Astrocyte (in vitro differentiated cells and primary cell): ENCODE measurements at places on chromosomes 7 and 10. TPM values are rescaled to one million over a fixed set of nuclear protein-coding genes. Genes with fewer than 3 reads are reported as not detected.

The VPS37D gene
- 2.9 and 3.6 TPM in 2 replicates for total RNA-seq

The GHRHR gene
- total RNA-seq: not detected in 2 replicates

GRCh38 chr7:91557789-91558404 is 293.7 kb downstream of the FZD1 start:
- peak; percentile 97 for DNase-seq

- DNase-seq: peak; percentile 60
These were observed 11.3 kb downstream of the CPA2 start for GRCh38 chr7:130277763-130278643.

GRCh38 chr10:15254808-15255648 is 86.5 kb upstream of the NMT2 start:
- DNase-seq: no peak

GRCh38 chr10:110423650-110424049 is 74.1 kb upstream of the DUSP5 start:
- no peak for DNase-seq
